ENCODE measurements at places on chromosomes 13 and 19. TPM values are rescaled to one million over a fixed set of nuclear protein-coding genes. Genes with fewer than 3 reads are reported as not detected.

The SIGLEC5 gene
- total RNA-seq = 2.0 TPM

The ZNF85 gene
- total RNA-seq = 2.1 TPM

The SLC5A5 gene
- not detected for total RNA-seq

The OR10H1 gene
- not detected for total RNA-seq

The LMTK3 gene
- 0.42 TPM for total RNA-seq

The RDH8 gene
- not detected for total RNA-seq

The AKAP8 gene
- total RNA-seq = 25.2 TPM

The KCNN4 gene
- total RNA-seq = 1.8 TPM

The GIPR gene
- total RNA-seq = not detected

The ZNF345 gene
- total RNA-seq = 4.4 TPM

The ADGRE3 gene
- total RNA-seq = not detected

The IL17D gene
- total RNA-seq = 9.9 TPM

The GJB2 gene
- not detected for total RNA-seq

The ZNF208 gene
- total RNA-seq = 17.4 TPM

The CBY2 gene
- total RNA-seq = not detected

The MTMR6 gene
- 24.1 TPM for total RNA-seq

The RNF17 gene
- not detected for total RNA-seq

The ZNF540 gene
- total RNA-seq = 1.8 TPM

The ZSWIM9 gene
- total RNA-seq = 7.5 TPM

The FSD1 gene
- 0.50 TPM for total RNA-seq

The CCDC9 gene
- total RNA-seq = 22.4 TPM

The TMIGD2 gene
- total RNA-seq = not detected

The TEX30 gene
- 7.0 TPM for total RNA-seq

The FFAR1 gene
- total RNA-seq = not detected

All from esophagus muscularis mucosa (tissue), 4 donors.